Thoracic aorta (tissue), 2 donors: ENCODE measurements at places on chromosomes 12 and 14.

GRCh38 chr12:42283739-42284138 lies 42.2 kb downstream of the ZCRB1 start:
- no peaks in the 10 kb centered on the region for H3K4me1 ChIP-seq
- no peaks in the 10 kb centered on the region for H3K36me3 ChIP-seq
- no peaks in the 10 kb centered on the region for H3K27me3 ChIP-seq
- no peak overlapping the region for H3K4me3 ChIP-seq

DNA sequence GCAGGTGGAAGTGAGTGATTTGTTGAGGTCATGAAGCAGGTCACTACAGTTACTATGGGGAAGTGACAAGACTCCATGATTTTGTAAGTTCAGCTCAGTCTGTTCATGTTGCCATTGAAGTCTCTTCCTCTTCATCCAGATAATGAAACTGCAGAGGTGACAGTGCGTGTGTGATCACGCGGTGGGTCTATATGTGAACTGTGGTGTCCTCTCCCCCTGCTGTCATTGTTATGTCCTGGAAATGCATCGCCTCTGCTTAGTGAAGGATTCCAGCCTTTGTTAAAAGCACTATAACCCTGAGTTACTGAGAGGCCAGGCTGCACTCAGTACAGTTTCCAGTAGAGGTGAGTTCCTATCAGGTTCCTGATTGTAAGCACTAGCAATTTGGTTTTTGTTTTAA lies 216.2 kb upstream of the RMST start:
- no peak overlapping the region for H3K4me3 ChIP-seq
- no peak for DNase-seq
- no peaks in the 10 kb centered on the region for H3K4me1 ChIP-seq
- H3K27me3 ChIP-seq = no peaks in the 10 kb centered on the region

DNA sequence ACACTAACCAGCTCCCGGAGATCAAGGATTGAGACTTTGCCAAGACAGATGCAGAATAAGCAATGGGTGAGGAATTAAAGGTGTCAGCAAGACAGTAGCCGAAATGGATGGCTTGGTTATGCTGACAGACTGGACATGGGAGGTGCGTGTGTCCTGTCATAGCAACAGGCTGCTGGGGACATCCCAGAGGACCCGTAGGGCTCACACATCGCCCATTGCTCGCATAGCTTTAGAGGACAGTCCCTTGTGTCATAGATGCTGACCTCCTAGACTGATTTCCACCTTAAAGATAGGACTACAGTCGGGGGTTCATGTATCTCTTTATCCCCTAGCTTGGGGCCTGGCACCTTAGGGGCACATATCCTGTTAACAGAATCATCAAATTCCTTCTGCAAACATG lies 324.5 kb downstream of the MED13L start:
- H3K27ac ChIP-seq = no peak overlapping the region
- no peak for DNase-seq
- peaks cover 6% of the 10 kb centered on the region for H3K36me3 ChIP-seq

- no peak for DNase-seq
- no peak overlapping the region for H3K4me3 ChIP-seq
- no peaks in the 10 kb centered on the region for H3K27me3 ChIP-seq
- H3K4me1 ChIP-seq = no peaks in the 10 kb centered on the region
- no peak overlapping the region for H3K27ac ChIP-seq
Observed at GRCh38 chr12:78171061-78171460, 340.4 kb downstream of the NAV3 start.

DNA sequence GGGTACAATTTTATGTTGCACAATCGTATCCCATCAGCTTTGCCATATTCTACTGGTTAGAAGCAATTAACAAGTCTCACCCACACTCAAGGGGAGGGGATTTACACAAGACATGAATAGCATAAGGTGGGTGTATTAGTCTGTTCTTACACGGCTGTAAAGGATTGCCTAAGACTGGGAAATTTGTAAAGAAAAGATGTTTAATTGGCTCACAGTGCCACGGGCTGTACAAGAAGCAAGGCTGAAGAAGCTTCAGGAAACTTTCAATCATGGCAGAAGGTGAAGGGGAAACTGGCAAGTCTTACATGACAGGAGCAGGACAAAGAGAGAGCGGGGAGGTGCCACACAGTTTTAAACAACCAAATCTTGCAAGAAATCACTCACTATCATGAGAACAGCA lies 231.8 kb upstream of the AMIGO2 start:
- no peak overlapping the region for H3K27ac ChIP-seq
- no peak for DNase-seq
- no peaks in the 10 kb centered on the region for H3K36me3 ChIP-seq
- H3K4me3 ChIP-seq = no peak overlapping the region

- H3K4me3 ChIP-seq = peak overlapping the region; percentile 8
- peak overlapping the region; percentile 92 for H3K27ac ChIP-seq
- peaks cover 96% of the 10 kb centered on the region for H3K4me1 ChIP-seq
- no peak for DNase-seq
Observed at GRCh38 chr12:64673490-64674169, 63.3 kb downstream of the RASSF3 start.
